Cardiac muscle cell (in vitro differentiated cells and primary cell): ENCODE measurements at places on chromosomes 6 and 20. TPM values are rescaled to one million over a fixed set of nuclear protein-coding genes. Genes with fewer than 3 reads are reported as not detected.

- peak; percentile 76 for DNase-seq
Measured at GRCh38 chr6:14337152-14337551, 219.6 kb downstream of the CD83 start.

DNA sequence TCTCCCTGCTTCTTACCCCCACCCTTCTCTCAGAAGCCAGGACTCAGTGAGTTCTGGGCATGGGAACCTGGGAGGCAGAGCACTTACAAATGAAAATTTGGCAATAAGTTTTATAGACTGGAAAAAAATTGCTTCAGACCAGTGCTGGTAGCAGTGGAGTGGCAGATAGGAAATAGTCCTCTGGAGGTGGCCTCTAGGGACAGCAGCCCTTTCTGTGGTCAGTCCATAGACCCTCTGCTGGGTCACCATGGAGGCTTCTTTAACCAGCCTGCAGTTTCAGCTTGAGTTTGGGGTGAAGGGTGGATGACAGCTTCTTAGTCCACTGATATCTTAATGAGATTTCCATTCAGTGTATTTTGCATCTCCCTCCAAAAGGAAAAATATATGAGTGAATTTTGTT is 179.1 kb downstream of the ARID1B start:
- no peak for DNase-seq

Gene SIRPB2
- total RNA-seq = not detected in 2 replicates

Gene L3MBTL3
- 4.9 and 5.2 TPM in 2 replicates for total RNA-seq

GRCh38 chr20:62015540-62016288 is 50.0 kb downstream of the TAF4 start:
- DNase-seq = no peak

Gene SLC44A4
- not detected in 2 replicates for total RNA-seq

Gene TAF8
- total RNA-seq = 26.7 and 31.6 TPM in 2 replicates

GRCh38 chr6:117008618-117009017 is 131.6 kb downstream of the RFX6 start:
- DNase-seq = no peak

Gene NOL7
- 109 and 154 TPM in 2 replicates for total RNA-seq

DNA sequence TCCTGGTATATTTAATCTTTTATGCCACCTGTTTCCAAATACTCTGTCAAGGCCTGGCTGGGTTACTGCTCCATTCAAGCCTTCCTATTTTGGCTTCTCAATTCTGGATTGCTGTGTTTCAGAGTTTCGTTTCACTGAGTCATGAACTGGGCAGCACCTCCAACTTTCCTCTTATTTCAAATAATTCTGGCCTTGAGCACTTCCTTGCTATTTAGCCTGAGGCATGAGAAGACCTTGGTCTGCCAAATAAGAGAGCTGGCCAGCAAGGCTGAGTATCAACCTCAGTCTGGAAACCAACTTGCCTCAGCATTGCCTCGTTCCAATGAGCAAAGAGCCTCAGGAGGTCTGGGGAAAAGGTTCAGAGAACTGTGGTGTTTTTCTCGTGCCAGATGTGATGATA is 66.6 kb downstream of the TNFAIP3 start:
- peak; percentile 84 for DNase-seq

DNA sequence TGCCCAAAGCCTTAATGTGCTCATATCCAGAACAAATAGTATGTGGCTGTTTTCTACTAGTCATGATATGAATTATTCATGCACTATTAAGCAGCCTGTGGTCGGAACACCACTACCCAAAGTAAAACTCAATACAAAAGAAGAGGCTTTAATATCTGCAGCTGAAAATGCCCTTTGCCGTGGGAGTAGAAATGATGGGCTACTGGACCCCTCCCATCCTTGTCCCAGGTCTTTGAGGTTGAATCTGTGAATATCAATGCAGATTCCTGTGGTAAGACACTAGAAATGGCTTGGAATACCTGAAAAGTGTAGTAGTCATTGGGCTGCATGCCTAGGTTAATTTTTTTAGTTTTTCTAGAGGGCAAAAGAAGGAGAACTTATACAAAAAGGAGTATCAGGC is 303.7 kb downstream of the TBC1D7 start:
- DNase-seq = no peak

Gene CAPN11
- total RNA-seq = not detected in 2 replicates

DNA sequence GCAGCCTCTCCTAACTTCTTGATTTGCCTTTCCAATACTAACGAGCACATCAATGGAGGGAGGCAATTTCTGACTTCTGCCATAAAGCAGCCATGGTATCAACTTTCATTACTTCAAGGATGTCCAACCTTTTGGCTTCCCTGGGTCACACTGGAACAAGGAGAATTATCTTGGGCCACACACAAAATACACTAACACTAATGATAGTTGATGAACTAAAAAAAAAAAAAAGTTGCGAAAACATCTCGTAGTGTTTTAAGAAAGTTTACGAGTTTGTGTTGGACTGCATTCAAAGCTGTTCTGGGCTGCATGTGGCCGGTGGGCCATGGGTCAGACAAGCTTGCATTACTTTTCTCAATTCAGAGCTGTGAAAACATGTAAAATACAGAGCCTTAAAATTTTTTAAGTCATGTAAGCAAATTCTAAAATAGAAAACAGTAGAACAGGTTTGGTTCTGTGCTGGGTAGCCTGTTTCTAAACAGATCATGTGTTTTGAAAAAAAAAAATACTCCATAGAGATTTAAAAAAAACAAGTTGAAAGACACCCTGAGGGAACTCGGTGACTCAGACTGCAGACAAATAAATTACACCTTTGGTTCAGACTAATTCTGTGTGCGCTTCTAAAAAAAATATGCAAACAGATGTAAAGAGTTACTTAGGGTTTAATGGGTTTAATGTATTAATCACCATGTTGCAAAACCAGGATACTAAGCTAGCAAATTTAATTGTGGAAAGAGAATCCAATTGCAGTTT is 43.6 kb upstream of the SLC22A23 start:
- DNase-seq = no peak

DNA sequence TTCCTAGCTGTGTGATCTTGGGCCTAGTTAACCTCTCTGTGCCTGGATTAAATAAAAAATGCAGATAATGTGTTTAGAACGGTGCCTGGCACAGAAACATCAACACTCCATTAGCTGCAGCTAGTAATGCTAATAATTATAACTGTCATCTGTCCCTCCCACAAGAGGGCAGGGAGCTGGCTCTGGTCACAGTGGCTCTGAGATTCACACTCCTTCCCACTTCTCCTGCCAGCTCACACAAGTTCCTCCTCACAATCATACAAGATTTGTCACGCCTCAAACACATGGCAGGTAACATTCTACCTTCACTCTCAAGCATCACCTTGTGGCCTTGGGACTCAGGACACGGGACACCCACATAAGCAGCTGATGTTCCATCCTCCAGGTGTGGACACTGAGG is 2.4 kb downstream of the ADA start:
- no peak for DNase-seq

DNA sequence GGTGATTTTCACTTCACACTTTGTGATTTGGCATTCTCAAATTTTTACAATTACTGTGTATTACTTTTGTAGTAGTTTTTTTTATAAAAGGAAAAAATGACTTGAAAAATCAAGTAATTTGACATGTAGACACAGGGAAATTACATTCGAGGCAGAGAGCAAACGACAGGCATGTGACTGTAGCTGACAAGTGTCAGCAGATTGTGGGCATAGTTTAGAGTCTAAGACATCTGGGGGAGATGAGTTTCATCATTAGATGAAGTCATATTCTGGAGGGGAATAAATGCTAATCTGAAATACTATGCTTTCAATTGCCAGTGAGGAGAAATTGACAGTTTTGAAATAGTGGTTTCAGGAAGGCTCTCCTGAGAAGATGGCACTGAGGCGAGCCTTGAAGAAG is 126.0 kb downstream of the MTHFD1L start:
- DNase-seq = no peak

DNA sequence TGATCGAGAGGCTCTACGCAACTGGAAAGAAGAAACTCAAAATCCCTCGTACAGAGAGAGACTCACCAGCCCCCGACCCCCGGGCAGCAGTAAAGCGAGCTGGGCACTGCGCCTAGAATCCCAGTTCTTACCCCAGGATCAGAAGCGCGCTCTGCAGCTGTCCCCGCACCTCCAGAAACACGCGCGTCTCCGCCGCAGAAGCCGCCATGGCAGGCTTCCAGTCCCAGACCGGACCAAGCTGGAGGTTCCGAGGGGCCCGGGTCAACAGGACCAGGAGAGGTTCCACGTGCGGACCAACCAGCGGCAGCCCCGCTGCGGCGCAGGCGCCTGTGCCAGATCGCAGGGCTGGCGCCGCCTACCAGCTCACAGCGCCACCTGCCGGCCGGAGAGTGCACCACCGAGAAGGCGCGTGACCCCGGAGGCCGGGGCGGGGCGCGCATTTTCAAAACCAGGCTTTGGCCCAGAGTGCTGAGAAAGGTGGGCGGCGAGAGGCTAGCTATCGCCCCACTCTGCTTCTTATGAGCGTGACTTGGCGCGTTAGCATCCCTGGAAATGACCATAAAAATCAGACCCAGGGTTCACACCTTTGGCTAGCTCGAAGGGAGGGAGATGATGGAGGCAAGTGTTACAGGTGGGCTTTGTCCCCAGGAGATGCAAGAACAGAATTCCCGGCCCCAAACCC is at the start of gene UBE3D:
Gene UBE3D (minus strand): TSS at position 331 of the 682 bp plus-strand sequence. CDS start 123 bp downstream, at position 208.
- peak; percentile 95 for DNase-seq

GRCh38 chr20:49510562-49511122 is 28.2 kb upstream of the KCNB1 start:
- no peak for DNase-seq

- peak; percentile 80 for DNase-seq
Measured at GRCh38 chr6:16130932-16131387, 2.1 kb downstream of the MYLIP start.

Gene ATP6V1G2
- total RNA-seq = 21.2 and 28.8 TPM in 2 replicates

DNA sequence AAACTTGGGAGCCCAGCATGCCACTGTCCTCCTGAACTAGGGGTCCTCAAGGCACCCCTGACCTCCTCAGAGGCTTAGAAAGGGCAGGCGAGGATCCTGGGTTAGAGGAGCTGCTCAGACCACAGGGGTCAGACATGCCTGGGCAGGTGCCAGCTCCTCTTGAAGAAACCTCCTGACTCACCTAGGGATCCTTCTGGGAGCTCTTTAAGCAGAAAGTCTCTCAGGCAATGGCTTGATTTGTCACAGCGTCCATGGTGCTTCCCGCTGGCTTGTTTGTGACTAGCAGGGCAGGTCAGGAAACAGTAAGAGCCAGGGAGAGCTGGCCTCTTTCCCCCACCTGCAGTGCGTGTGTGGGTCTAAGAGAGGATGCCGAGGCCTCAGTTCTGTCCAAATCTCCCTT is 174.5 kb upstream of the SNX9 start:
- no peak for DNase-seq

Gene TAGAP
- total RNA-seq = not detected in 2 replicates

DNA sequence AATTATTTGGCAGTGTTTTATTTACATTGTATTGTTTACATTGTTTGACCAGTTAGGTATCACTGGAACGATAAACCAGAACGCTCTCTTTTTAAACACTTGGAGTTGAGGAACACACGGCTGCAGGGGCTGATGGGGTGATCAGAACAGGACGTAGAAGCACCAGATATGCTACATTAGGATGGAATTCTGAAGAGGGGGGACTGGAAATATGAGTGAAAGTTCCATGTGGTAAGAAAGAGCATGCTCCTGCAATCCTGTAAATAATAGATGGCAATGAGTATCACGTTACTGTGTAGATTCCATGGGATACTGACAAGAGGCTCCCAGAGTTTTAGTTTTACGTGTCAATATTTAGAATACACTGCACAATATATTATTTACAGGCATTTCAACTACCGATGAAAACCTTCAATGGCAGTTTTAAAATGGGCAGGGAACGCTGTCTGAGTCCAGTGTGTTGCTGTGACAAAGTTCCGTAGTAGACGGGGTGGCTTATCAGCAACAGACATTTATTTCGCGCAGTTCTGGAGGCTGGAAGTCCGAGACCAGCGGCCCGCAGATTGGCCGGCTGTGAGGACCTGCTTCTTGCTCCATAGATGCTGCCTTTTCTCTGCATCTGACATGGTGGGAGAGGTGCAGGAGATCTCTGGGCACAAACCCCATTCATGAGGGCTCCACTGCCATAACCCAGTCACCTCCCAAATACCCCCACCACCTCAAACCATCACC is 43.1 kb downstream of the SYNJ2 start:
- no peak for DNase-seq

DNA sequence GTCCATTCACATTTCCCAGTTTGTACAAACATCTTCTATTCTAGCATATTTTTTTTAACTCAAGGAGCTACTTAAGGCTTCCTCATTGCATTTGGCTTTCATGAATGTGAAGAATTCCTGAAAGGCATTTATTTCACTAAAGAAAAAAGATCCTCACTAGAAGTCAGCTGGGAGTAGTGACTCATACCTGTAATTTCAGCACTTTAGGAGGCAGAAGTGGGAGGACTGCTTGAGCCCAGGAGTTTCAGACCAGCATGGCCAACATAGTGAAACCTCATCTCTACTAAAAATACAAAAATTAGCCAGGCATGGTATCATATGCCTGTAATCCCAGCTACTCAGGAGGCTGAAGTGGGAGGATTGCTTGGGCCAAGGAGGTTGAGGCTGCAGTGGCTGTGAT is 30.9 kb upstream of the XRN2 start:
- no peak for DNase-seq

DNA sequence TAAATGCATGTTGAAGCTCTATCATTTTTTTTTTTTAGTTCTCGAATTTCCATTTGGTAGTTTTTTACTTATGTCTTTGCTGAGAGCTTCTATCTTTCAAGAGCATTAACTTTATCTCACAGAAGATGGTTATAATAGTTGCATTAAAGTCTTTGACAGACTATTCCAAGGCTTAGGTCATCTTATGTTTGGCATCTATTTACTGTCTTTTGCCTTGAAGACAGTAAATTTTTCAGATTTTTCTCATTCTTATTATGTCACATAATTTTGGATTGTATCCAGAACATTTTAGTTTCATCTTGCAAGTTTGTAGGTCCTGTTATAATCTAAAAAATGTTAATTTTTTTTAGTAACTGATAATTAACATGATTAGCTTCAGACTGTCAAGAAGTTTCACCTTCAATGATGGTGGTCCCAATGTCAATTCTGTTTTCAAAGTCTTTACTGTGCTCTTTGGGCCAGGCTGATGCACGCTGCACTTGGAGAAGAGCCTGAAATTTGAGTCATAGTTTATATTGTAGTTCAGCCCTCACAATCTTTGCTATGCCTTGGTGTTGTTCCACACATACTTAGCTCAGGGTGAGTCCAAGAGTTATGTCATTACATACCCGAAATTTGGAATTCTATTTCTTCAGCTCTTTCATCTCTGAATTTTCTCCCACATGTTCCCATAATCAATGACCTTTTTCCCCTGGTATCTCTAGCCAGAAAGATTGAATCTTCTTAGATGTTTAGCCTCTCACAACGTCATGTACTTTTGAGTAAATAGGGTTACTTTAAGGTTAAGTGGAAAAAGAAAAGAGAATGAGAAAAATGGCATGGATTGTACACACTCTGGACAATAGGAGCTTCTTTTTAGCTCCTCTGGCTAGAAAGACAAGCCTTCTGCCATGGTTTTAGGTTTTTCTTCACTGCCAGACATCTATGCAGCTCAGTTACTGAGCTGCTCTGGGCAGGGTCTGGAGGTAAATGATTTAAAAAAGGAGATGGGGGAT is 110.3 kb upstream of the BTBD3 start:
- DNase-seq = no peak

GRCh38 chr6:108115598-108116058 is 41.1 kb upstream of the OSTM1 start:
- DNase-seq = peak; percentile 46

Gene GTSF1L
- not detected in 2 replicates for total RNA-seq

Gene C20orf202
- 0.14 and 0.83 TPM in 2 replicates for total RNA-seq

Gene RAD21L1
- total RNA-seq = 0.28 and 0.33 TPM in 2 replicates
